GM06990 (cell line): ENCODE measurements at places on chromosomes 2 and 18.

DNA sequence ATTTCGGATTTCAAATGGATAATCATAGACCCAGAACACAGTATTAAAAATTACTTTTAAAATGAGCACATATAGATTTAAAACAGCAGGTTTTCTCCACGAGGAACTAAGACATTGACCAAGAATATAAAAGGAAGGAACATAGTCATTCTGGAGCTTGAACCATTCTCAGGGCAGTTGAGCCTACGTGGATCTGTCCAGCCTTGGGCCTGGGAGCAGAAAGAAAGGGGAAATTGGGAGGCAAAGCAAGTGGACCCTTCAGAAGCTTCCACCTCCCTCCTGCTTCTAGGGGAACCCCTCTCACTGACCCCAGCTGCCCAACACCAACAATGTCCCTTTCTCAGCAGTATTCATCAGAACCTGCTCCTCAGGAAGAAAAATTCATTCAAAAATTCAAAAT, 31.4 kb upstream of the TTC39C start:
- DNase-seq, result no peak

DNA sequence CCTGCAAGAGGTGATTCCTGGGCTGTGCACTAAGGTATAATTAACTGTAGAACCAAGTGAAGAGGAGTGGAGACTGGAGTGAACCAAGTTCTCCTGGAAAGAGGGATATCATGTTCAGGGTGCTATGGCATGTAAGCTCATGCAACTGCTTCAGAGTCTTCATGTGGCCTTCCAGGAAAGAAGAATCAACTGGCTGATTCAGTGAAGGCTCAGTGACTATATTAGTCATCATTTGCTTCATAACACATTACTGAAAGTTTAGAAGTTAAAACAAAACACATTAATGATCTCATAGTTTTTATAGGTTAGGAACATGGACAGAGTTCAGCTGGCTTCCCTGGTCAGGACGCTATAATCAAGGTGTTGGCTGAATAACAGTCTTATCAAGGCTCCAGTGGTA, 1200.8 kb upstream of the GYPC start:
- DNase-seq, result peak; percentile 9

GRCh38 chr2:217203086-217203485, 343.2 kb upstream of the TNP1 start:
- no peak for DNase-seq

DNA sequence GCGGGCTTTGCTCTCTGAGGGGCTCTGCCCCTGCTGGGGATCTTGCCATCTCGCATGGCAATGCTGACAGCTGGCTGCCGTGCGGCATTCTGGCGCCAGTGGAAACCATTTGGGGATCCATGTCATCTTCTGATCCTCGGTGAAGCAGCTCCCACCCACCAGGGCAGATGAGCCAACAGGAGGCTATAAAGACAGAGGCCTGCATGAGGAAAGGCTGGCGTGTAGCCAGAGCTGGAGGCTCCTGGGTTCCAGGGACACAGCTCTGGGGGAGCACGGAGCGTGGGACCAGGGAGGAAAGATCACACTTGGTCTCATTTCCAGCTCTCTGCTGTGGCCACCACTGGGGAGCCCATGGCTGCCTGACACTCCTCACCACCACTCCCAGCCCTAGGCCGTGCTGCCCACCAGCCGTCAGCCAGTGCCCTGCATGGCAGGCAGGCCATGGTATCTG, 145.8 kb downstream of the ZFP36L2 start:
- no peak for DNase-seq

- DNase-seq, result no peak
Measured at GRCh38 chr2:2828774-2829368, 497.8 kb upstream of the MYT1L start.

GRCh38 chr2:168114040-168114439, 133.4 kb downstream of the STK39 start:
- DNase-seq, result no peak

DNA sequence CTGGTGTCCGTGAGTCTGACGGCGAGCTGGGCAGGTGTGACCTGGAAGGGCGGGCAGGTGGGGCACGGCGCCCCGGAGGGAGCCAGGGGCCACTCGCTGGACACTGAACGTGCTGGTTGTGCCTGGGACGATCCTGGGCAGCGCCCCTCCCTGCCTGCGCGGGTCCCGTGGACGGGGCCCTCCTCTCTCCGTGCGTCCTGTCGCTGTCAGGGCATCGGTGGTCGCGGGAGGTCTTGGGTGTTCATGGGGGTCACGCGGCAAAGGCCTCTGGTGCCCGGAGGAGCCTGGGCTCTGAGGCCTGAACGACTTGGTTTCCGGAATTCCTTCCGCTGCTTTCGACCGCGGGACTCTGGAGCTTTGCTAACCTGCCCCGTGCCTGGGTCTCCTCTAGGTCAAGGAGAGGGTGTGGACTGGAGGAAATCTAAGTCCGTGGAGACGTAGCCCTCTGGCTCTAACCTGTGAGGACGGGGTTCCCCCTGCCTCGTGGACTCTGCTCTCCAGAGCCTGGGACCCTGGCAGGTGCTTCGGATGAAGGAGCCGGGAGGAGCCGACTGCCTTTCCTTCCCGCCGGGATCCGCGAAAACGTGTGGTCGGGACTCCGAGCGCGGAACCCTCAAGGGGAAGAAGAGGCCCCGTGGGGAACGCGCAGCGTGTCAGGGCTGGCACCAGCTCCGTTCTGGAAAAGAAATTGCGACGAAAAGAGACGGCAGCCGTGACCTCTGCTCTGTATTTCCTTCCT, 14.7 kb downstream of the SOX11 start:
- no peak for DNase-seq

- DNase-seq, result no peak
Measured at GRCh38 chr18:48993586-48993985, 42.8 kb upstream of the SMAD7 start.

GRCh38 chr2:168158586-168158985, 88.8 kb downstream of the STK39 start:
- DNase-seq, result no peak

DNA sequence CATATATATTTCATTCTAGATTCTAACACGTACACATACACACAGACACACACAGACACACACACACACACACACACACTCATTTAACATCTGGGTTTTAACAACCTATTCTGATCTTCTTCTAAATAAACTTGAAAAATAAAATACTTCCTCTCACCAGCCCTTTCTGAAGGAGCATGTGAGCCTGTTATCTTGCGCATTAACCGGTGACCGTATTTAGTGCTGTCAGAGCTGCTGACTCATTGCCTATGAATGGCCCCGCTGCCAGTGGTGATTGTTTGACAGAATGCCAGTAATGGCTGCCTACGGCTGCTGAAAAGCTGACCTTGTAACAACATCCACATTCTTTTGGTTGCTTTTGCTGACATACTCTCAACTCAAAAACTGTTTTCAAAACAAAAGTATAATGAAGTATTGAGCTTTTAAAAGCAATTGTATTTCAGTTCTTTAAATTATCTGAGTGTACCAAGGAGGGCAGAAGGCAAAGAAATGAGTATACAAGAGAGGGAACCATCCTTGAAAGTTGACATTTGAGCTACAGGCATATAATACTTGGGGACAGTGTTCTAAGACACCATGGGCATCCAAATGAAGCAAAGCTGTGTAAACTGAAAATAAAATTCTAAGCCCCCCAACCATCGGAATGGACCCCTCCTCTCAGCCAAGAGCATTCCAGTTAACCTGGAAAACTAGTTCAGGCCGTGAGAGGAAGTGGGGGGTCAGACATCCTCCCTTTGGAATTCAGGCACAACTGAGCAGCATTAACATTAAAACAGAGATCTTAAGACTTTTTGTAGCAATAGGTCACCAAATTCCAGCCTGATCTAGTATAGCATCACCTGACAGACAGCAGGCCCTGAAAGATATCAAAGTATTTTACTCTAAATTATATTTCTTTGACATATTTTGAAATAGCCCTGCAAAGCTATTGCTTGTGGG, 50.2 kb upstream of the DTNA start:
- DNase-seq, result no peak

DNA sequence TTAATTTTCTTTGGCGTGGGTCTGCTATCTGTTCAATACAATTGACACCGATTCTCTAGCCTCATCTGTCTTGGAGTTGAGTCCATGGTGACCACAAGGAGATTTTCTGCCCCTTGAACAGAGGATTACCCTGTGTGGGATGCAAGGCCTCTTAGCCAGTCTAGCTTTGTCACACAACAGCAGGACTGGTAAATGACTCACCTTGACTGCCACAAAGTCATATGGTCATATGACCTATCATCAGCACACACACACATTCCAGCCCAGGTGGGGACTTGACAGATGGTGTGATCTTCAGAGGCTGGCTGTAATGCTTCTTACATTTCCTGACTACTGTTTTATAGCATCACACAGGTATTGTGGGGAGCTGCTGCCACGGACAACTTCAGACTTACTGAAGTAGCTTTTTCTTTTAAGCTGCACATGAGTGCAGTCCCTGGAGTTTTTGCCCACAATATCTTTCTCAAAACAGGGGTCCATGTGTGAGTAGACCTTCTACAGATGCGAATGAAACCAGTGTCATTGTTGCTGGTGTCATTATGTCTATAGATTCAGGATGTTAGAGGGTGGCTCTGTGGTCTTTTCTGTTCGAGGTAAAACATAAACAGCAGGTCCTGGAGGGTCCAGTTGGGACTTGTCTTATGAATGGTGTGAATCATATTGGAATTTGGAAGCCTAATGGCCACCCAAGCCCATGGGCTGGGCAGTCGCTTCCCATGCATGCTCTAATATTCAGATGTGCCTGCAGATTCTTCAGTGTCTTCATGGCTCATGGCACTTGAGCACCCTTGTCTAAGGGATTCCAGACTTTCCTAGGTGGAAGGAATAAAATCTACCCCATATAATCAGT, 18.6 kb upstream of the ACOXL start:
- no peak for DNase-seq

DNA sequence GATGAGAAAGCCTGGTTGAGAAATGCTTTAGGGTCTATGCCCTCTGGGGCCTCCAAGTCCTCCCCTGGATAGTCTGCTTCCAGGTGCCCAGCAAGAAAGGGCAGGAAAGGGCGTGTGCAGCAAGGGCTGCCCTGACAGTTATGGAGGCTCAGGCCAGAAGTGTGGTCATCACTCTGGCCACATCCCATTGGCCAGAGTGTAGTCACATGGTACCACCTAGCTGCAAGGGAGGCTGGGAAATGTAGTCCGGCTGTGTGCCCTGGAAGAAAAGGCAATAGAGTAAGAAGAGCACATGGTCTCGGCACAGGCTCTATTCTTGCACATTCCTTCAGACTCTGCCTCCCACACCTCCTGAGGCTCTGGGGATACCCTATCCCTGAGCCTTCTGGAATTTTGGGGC, 35.7 kb downstream of the ODC1 start:
- no peak for DNase-seq

- DNase-seq, result no peak
Measured at GRCh38 chr18:3441290-3441689, 8.7 kb upstream of the TGIF1 start.

DNA sequence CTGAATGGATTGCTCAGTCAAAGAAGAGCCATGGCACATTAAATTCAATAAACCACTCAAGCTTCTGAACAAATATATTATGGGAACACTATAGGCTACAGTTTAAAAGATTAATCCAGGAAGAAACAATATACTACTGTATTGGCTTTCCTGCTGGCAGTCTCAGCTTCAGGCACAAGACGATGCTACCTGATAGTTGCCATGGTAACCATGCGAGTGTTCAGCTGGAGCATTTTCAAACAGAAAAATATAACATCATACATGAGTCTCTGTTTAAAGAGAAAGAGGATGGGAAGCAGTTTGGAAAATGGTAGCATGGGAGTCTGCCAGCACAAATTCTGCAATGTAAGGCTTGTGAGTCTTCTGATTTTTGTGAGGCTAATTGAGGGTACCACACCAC, 65.9 kb upstream of the CPO start:
- DNase-seq, result no peak

- no peak for DNase-seq
Measured at GRCh38 chr18:36078751-36079529, 11.6 kb upstream of the RPRD1A start.

GRCh38 chr2:215425021-215425782, 10.7 kb downstream of the FN1 start:
- DNase-seq, result no peak

- DNase-seq, result peak; percentile 41
Measured at GRCh38 chr18:26656944-26657536, 108.7 kb upstream of the KCTD1 start.

DNA sequence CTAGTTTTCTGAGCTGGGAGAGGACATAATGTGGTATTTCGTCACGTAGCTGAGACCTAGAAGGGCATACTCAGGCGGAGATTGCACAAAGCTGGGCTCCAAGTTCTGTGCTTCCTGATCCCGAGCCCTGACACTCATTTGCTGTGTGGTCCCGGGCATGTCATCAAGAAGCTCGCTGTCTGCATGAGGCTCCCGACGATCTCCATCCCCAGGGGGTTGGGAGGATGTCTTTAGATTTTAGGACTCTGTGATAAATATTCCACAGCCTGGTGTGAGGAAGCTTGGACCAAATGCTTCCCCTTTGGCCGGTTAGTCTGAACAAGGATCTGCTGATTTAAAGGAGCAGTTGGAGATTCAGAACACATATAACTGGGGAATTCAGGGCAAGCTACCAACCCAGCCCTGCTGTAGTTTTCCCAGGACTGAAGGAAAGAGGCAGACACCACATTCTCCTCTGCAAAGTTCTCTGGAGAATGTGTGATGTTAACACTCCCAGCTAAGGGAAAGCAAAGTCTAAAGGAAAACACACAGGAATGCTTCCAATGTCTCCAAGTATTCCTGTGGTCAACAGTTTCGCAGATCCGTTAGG, 2.3 kb downstream of the KCNE4 start:
- DNase-seq, result no peak

DNA sequence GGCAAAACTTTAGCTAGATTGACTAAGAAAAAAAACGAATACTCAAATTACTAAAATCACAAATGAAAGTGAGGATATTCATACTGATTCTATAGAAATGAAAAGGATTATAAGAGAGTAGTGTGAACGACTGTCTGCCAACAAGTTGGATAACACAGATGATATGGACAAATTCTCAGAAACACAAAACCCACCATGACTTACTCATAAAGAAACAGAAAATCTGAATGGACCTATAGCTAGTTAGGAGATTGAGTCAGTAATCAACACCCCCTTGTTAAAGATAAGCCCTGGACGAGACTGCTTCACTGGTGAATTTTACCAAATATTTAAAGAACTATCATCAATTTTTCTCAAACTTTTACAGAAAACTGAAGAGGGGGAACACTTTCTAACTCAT, 108.8 kb upstream of the TMEM200C start:
- DNase-seq, result no peak

DNA sequence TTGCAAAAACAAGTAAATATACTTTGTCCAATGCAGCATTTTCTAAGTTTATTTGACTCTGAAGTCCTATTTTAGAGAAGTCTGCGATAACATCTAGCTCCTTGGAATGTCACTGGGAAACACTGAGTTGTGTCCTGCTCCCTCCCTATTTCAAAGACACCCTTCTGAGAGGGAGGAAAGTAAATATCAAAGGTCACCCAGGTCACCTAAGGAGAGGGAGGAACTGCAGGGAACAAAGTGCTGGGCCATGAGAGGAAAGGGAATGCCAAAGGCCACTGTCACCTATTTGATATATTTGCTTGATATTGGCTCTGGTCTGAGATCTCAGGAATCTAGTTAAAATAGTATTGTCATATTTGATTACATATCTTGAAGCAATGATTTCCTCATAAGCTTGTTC, 201.3 kb downstream of the GCA start:
- no peak for DNase-seq
